ENCODE measurements at places on chromosomes 4 and X.
A peak's percentile ranks its signal among the peaks of the same experiment; 100 is the strongest.

DNA sequence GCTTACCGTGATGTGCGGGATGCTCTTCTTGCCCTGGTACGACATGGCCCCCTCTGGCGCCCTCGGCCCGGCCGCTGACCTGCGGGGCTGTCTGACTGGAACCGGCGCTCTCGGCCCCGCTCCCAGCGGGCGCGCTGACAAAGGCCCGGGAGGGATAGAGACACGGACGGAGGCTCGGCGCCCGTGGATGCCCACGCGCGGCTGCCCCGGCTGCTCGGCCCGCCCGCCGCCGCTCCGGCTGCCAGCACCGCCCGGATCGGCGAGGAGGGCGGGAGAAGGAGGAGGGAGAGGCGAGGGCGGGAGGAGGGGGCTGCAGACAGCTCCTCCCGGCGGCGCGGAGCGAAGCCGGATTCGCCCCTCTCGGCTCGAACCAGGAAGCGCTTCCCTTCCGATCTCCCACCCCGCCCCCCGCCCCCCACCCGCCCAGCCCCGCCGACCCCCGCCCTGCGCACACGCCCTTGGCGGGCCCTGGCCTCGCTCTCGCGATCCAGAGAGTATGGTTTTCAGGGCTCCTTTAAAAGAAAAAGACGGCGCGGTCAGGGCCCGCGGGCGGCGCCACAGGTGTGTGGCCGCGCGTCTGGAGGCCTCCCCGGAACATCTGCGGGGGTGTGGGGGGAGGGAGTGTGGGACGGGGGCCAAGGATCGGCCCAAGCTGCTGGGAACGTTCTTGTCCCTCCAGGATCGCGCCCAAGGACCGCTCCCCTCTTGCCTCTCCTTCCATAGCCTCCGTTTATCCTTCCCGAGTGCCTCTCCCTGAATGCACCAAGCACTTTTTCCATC, 4.5 kb downstream of the CRMP1 start:
- peak; percentile 80 for DNase-seq

- DNase-seq = no peak
Observed at GRCh38 chr4:98542011-98542410, 116.4 kb downstream of the TSPAN5 start.

GRCh38 chr4:184671101-184671500, 21.6 kb downstream of the PRIMPOL start:
- no peak for DNase-seq

GRCh38 chrX:123340696-123341095, 156.6 kb downstream of the GRIA3 start:
- DNase-seq = no peak

GRCh38 chrX:132631579-132632232, 142.9 kb upstream of the MBNL3 start:
- DNase-seq = peak; percentile 13

- peak; percentile 42 for DNase-seq
Observed at GRCh38 chrX:81195712-81196111, 6.0 kb downstream of the HMGN5 start.

DNA sequence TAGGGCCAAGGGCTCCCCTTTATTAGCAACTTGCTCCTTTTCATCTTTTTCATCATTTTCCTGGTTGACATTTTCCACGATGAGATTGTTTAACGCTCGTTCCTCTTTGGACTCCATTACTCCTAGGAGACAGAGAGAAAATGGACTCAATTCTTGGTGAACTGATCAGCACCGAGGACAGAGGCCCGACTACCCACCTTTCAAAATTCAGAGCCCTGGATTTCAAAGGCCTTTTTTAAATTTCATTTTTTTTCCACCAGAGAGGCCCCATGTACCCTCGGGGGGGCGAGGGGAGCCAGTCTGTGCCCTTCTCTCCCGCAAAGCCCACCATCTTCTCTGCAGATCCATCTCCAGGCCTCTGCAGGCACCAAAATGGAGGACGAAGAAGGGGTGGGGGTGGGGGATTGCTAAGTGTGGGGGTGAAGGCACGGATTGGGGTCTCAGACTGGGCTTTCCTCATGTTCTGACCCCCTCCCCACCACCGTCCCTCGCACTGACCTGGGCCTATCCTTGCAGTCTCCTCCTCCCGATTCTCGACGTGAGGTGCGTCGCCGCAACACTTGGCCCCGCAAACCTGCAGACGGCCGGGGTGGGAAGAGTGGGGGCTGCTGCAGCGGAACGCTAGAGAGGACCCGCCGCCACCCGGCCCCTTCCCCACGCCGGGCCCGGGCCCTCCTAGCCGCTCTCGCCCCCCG, 783 bp downstream of the BEX2 start:
- no peak for DNase-seq

- no peak for DNase-seq
Observed at GRCh38 chr4:37073226-37073840, 171.2 kb upstream of the NWD2 start.

DNA sequence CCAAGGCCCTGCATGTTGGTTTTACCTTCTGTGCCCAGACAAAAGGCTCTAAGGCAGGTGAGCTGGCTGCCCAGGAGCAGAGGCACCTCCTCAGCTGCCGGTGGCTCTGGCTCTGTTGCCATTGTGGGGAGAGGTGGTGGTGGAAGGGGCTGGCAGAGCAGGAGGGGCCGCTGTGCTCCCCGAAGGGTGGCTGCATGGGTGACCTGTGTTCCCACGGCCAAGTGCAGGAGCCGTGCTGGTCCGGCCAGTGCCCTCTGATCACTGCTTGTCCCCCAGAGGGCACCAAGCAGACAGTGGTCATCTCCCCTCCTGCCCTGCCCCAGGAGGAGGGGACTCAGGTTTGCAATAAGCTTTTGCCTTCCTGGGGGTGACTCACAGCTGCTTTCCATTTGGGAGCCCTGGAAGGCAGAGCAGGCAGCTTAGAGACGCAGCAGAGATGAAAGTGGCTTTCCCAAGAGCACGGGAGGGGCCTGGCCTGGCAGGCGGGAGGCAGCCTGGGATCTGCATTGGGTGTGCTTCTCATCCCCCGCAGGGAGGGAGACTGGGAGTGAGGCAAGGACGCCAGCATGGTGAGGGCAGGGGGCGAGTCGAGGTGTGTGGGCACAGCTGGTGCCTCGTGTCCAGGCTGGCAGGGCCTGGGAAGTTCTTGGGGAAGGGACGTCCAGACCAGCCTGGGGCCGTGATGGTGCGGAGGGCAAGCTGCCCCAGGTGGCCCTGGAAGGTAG, 28.7 kb downstream of the DOK7 start:
- DNase-seq = no peak

DNA sequence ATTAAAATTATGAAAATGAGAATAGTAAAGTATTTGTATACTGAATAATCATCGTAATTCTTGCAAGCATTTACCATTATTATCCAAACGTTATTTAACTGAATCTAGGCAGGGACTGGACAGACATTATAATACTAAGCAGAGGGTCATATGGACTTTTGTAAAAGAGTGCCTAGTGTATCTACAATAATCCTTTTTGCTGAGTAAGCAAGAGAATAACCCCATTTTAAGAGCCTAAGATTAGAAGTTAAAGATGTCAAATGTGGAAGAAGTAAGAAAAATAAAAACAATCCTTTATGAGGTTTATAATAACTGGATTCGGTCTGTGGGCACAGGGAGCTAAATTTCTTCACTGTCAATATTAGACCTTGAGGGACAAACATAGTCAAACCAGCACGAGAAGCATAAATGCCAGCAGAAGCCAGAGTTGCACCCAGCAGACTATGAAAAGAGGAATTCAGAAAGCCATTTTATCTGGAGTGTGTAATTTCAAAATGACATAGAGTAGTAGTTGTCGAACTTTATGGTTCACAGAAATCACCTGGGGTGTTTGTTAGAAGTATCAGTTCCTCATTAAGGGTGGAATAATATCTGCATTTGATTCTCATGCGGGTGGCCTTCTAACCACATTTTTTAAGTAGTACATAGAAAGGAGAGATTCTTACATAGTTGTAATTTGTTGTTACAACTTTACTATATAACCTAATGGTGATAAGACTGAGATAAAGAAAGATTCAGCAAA, 39.7 kb upstream of the DCLK2 start:
- no peak for DNase-seq

GRCh38 chr4:174086829-174087799, 196.4 kb downstream of the FBXO8 start:
- DNase-seq = no peak

DNA sequence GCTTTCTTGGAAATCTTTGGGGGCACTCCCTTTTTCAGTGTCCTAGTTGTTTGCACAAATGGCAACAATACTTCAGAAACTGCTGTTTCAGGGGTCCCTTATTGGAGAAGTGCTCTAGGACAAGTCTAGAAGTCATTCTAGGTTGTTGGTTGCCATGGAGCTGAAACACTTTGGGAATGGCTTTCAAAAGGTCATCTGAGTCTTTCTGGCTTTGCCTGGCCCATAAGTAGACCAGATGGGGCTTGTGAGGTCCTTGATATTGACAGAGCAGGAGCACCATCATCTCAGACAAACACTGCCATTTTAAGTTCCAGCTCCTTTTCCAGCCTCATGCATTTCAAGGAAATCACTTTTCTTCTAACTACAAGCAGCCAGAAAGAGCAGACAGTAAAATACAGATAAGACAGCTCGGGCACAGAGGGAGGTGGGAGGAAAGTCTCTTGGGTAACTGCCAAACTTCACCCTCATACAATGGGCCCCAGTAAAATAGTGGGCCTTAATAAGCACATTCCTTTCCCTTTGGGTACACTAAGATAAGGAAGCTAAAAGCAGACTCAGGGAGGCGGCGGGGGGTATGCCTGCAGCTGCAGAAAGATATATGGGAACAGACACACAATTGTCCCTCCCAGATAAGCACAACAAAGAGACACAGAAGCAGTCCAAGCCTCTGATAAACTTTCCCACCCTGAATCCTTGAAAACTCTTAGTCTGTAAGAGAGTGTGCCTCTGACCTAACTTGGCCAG, 8.5 kb upstream of the NXF3 start:
- DNase-seq = no peak

DNA sequence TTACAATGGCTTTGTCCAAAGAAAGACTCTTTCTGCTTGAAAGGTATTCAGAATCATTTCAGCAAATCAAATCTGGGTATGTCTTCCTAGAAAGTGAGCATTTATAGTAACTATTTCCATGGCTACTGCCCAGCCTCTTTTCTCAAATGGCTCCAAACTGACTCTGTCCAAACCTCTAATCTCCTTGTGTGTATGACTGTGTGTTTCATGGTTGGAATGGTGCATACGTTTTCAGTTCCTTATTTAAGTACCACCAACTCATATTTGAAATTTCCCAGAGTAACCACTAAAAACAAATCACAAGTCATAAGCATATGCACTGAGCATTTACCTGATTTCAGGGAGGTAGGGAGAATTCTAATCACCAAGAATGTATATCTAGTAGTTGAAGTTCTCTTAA, 106.0 kb downstream of the TMEM144 start:
- DNase-seq = no peak

DNA sequence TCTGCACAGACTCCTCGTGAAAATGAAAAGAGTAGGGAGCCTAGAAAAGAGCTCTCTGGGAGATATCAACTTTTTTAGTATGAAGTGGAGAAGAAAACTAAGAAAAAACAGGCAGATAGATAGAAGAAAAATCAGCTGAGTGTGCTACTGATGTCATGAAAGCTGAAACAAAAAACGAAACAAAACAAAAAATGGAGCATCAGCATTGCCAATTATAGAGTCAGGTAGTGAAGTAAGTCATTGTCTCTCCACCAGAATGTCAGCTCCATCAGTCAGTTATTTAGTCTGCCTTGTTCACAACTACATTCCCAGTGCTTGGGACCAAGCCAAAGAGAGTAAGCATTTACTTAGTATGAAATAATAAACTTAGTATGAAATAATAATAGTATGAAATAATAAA, 595.1 kb downstream of the STPG2 start:
- no peak for DNase-seq

DNA sequence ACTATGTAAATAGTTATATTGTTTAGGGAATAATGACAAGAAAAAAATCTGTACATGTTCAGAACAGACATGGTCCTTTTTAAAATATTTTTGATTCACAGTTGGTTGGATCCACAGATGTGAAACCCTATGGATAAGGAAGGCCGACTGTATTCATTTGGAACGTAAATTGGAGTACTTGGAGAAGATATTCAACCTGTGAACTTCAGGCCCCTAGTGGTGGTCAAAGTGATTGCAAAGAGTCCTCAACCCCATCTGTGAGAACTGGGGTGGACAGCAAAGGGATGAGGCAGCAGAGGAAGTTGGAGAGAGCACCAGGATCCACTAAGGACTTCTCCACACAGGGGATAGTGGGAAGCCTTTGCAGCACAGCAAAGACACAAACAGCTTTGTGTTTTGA, 6.2 kb upstream of the CXCL13 start:
- DNase-seq = peak; percentile 12

GRCh38 chr4:107850438-107850837, 25.7 kb downstream of the SGMS2 start:
- no peak for DNase-seq

- DNase-seq = no peak
Observed at GRCh38 chr4:69147334-69147733, 51.1 kb downstream of the UGT2B7 start.

DNA sequence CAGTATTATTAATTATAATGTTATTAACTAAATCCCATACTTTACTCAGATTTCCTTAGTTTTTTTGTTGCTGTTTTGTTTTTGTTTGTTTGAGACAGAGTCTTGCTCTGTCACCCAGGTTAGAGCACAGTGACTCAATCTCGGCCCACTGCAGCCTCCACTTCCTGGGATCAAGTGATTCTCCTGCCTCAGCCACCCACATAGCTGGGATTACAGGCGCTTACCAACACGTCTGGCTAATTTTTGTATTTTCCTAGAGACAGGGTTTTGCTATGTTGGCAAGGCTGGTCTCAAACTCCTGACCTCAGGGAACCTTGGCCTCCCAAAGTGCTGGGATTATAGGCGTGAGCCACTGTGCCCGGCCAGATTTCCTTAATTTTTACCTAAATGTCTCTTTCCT, 72.2 kb downstream of the ANAPC4 start:
- no peak for DNase-seq

Measured in SK-N-DZ (cell line).